CD4-positive, alpha-beta T cell treated with Interleukin-2 at 100 ng/mL for 4 hours (primary cell): ENCODE measurements at places on chromosomes 3 and 15.

DNA sequence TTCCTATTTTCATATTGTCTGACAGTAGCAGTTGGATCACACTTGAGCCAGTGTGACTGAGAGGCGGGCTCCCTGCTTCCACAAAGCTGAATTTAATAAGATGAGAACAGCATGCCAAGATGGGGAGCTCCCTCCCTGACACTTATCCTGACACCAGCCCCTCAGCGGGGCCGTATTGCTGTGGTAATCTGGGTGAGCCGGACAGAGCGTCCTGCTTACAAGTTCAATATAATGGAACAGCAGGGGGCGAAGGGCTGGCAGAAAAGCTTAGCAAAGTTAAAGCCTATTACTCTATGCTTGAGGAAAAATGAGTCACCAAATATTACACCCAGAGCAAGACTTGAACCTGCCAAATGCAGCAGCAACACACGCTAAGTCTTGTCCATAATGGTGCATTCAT, 163.8 kb upstream of the CMC1 start:
- no peak for DNase-seq

- DNase-seq = no peak
Observed at GRCh38 chr15:80828796-80829195, 49.6 kb downstream of the CEMIP start.

DNA sequence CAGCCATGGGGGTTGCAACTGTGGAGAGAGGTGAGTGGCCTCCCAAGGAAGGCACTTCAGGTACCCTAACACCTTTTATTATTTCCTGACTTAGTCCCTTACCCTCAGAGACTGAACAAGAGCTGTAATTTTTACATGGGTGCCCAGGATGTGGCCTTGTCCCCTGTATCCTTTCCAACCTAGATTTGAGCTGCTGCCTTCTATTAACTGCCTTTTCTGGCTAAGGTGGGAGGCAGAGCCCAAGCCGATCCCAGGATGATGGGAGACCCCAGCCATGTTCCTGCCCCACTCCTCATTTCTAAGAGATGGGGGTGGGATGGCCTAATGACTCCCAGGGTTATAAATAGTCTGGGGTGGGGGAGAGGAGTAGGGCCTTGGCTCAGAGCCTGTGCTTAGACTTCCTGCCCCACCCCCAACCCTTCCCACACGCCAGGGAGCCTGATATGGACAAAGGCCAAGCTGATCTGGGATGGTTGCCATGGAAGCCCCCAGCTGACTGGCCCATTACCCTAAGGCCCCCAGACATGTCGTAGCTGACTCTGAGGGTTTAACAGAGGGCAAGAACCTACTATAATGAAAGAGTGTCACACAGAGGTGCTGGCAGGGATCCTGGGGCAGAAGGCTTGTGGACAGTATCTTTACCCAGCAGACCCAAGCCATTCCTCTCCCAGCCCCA, 1.9 kb downstream of the KLHDC8B start:
- DNase-seq = no peak

GRCh38 chr15:66764072-66764786, 62.2 kb downstream of the SMAD6 start:
- no peak for DNase-seq

GRCh38 chr3:188323067-188323842, 169.3 kb downstream of the LPP start:
- peak; percentile 82 for DNase-seq
